ENCODE measurements at places on chromosomes 7 and 10.

- no peak for DNase-seq
These were observed 184.4 kb downstream of the PTPRN2 start for GRCh38 chr7:158403013-158403821.

- DNase-seq = no peak
These were observed 330.1 kb downstream of the GRID1 start for GRCh38 chr10:86036544-86036831.

DNA sequence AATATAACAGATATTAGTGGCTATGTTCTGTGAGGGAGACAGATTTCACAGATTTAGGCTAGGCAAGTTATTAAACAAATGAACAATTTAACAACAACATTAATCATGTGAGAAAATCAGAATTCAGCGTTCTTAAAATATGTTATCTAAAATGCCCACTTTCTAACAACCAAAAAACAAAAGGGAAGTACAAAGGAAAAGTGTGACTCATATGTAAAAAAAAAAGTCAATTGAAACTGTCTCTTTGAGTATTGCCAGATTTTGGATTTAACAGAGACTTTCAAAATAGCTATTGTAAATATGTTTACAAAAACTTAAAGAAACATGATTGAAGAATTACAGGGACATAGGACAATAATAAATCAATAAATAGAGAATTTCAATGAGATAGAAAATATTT, 34.8 kb upstream of the ARHGAP22 start:
- no peak for DNase-seq

GRCh38 chr10:72335394-72336258, 19.1 kb downstream of the DNAJB12 start:
- DNase-seq = no peak

- no peak for DNase-seq
These were observed 33.7 kb downstream of the RAB18 start for GRCh38 chr10:27537787-27538186.

- no peak for DNase-seq
These were observed 76.6 kb downstream of the CYP26A1 start for GRCh38 chr10:93150289-93150688.

All from NCI-H1436 treated with DMSO at 0.1 percent for 48 hours (cell line).